ENCODE measurements at places on chromosomes 1 and 21.

DNA sequence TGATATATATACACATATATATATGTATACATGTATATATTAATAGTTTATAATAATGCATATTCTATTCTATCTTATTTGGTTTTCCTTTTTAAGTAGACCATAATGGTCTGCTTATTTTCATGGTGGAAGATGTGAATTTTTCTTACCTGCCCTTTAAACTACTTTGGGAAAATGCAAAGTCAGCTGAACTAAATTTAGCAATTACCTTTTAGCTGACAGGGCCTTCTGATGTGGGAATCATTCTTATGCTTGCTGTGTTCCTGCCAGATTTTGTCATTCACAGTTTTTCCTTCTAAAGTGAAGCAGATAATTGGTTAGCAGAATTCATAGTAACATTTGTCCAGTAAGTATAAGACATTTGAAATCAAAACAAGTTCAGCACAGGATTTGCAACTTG lies 63.2 kb upstream of the SAMSN1 start:
- no peak for DNase-seq

DNA sequence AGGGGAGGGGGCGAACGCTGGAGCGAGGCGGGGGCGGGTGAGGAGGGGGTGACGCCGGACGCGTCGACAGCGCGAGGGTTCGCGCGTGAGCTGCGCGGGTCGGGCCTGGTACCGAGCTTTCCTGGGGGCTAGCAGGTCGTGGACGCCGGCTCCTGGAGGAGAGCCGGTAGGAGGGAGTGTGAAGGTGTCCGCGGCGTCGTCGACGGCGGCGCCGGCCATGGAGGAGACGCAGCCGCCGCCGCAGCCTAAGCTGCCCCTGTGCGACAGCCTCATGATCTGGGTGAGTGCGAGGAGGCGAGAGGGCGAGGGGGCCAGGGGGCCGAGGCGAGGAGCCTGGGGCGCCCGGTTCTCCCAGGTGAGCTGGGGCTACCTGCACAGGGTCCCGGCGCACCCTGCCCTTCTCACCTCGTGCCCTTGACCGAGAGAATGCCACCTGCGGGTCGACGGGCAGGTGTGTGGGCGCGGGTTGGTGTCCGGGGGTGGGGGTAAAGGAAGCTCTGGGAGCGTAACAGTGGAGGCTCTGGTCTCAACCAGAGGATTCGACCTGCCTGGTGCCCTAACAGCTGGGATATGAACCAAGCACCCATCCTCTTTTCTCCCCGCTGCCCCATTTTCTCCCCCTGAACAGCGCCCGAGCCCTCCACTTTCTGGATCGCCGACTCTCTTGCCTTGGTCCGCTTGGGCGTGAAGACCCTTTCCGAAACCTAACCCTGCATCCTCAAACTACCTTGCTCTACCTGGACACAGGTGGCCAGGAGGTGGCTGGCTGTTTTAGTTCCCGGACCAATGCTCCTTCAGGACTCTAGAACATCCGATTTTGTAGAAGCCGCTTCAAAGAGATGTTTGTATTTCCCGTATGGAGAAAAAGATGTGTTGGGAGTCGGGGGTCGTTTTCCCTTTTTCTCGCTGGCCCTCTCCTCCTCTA lies at the start of gene HOOK1:
HOOK1 (plus strand) TSS at position 49 of the 925 bp plus-strand sequence; CDS start at position 218, 169 bp downstream.
- no peak for DNase-seq

DNA sequence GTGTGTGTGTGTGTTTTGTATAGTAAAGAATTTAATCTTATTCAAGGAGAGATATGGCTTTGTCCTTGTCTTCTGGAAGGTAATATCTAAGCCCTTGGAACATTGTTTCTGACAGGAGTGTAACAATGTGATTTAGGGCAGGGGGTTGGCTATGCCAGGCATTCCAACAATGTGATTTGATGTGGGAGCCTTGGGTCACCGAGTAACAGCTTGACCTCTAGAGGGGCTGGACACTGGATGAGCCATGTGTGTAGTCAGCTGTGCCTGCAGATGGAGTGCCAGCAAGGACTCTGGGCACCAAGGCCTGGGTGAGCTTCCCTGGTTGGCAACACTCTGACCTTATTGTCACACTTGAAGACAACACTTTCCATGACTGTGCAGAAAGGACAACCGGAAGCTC lies 336.1 kb upstream of the ZP4 start:
- no peak for DNase-seq

DNA sequence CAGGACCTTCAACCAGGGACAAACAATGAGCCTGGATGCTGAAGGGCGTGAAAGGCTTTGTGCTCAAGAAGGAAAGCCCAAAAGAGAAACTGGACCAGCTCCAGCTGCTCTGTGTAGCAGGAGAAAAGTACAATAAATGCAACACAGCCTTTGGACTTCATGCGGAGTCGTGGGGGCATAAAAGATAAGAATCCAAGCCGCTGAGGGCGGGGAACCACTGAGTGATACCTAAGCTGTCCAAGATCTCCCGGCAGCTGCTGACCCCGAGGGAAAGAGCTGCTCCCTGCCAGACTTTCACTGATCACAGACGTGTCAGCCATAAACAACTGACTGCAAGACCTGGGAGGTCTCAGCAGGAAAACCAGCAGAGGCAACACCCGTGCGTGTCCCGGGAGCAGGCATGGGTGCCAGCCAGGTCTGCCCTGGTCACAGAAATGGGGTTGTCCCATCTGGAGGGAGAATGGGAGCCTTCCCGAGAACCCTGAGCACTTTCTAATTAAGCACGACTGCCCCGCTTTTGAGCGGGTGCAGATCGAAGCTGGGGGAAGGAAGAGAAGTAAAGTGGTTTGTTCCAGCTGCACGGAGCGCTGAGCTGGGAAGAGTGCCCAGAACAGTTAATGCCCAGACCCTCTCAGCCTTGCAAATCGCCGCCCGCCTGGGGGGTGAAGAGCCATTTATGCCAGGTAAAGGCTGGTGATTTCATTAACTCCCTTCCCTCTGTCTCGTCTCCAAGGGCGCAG lies 68.3 kb upstream of the TARDBP start:
- DNase-seq = peak; percentile 68

GRCh38 chr1:17717594-17718535 lies 37.3 kb upstream of the ACTL8 start:
- DNase-seq = peak; percentile 91

DNA sequence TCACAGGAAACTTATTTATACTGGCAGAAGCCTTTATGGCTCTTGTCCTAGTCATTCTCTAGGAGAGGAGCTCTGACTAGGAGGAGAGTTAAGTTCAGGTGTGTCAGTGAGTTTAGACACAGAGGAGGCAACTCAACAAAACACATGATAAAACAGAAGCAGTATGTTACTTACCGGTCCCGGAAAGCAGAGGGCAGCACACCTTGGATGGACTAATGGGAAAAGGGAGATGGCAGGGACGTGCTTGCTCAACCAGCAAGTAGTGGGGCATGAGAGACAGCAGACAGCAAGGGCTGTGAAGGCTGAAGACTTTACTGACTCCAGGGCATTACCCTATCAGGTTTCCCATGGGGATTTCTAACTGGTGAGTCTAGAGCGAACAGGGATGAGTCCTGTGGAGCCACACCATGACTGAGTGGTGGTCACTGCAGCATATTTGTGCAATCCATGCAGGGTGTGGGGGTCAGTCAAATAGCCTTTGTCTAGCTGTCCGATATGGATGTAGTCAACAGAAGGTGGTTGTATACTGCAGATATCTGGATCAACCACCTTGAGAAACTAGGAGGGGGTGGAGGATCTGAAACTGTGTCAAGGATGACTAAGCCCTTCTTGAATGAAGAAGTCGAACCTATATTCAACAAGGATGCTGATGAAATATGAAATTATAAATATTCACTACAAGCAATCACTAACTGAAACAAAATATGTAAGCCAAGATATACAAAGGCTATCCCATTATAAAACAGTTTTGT lies 596.3 kb upstream of the CHRM3 start:
- DNase-seq = no peak

DNA sequence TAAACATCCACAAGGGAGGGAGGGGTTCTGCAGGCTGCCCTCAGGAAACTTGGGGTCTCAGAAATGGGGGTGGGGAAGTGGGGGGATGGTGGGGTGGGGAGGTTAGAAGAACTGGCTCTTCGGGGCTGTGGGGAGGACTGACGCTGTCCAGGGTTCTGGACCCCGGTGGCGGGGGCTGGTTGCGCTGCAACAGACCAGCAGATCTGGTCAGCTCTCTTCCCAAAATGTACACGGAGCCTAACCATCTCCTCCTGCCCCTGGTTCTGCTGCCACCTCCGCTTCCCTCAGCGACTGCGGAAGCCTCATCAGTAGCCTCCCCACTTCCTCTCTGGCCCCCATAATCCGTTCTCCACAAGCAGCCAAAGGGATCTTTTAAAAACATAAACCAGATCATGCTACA lies 29.3 kb upstream of the C1QA start:
- no peak for DNase-seq

DNA sequence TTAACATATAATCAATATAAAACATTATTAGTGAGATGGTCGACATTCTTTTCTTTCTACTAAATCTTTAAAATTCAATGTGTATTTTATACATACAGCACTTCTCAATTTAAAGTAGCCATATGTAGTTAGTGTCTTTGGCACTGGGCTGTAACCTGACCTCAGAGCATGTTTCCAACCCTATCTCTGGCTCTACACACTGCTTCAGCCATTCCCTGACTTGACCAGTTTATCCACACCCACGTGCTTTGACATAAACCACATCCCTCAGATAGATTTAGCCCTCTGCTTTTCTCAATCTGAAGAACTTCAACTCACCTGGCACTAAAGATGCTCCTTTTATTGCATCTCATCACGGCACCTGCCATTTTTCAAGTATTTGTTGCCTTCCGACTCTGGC lies 58.3 kb downstream of the RGS2 start:
- DNase-seq = no peak

DNA sequence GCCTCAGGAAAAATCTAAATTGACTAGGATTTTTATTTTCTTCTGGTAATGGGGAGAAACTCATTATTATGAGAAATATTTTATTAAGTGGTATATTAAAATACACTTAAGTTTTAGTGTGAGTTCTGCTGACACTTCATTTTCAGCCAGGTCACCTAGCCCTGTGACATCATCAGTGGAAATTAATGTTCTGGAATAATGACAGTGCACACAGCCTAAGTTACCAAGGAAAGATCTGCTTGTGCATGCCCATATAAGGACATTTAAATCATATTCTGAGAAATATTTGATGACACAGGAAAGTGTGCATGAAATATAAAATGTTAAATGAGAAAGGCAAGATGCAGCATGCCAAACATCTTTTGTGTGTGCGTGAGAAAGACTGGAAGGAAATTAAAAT lies 102.0 kb downstream of the KIF14 start:
- DNase-seq = no peak

- DNase-seq = peak; percentile 82
Measured at GRCh38 chr1:17919525-17920439, 164.6 kb downstream of the ACTL8 start.

DNA sequence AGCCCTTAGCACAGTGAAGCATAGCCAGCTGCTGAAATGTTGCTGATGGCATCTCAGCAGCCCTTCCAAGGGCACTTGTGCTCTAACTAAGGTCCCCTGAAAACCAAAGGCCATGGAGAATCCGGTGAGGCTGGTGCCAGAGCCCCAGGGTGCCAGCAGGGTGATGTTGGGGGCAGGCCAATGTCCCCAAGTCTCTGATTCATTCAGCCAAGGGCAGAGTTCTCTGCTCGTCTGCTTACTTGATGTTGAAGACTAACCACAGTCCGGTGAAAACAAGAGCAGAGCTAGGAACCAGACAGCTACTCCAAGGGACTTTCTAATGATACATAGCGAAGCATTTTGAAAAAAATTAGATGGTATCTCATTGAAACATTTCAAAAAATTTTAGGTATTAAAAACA lies 149.8 kb downstream of the ZZZ3 start:
- DNase-seq = no peak

DNA sequence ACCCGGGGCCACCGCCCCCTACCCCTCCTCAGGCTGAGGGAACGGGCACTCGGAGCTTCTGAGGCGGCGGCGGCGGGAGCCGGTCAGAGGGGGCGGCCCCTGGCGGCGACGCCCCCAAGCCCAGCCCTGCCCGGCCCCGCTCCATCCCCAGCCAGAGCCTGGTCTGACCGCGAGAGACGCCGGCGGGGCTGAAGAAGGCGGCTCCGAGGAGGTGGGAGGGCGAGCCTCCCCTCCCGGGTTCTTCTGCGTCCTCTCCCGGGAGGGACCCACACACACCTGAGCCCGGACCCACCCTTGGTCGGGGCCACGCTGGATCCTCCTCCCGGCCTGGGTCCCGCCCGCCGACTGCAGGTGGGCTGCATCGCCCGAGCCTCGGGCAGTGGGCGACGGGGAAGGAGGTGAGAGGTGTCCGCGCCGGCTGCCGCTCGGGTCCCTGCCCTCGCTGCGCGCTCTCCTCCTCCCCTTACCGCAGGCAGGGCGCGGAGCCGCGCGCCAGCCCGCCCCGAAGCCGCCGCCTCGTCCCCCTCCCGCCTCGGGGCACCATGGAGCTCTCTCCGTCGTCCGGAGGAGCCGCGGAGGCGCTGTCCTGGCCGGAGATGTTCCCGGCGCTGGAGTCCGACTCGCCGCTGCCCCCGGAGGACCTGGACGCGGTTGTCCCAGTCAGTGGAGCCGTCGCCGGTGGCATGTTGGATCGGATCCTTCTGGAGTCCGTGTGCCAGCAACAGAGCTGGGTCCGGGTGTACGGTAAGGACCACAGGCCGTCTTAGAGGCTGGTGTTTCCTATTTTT lies at the start of gene RASAL2:
RASAL2 (plus strand) TSS at position 154 of the 788 bp plus-strand sequence; CDS start at position 543, 389 bp downstream.
- DNase-seq = peak; percentile 85

DNA sequence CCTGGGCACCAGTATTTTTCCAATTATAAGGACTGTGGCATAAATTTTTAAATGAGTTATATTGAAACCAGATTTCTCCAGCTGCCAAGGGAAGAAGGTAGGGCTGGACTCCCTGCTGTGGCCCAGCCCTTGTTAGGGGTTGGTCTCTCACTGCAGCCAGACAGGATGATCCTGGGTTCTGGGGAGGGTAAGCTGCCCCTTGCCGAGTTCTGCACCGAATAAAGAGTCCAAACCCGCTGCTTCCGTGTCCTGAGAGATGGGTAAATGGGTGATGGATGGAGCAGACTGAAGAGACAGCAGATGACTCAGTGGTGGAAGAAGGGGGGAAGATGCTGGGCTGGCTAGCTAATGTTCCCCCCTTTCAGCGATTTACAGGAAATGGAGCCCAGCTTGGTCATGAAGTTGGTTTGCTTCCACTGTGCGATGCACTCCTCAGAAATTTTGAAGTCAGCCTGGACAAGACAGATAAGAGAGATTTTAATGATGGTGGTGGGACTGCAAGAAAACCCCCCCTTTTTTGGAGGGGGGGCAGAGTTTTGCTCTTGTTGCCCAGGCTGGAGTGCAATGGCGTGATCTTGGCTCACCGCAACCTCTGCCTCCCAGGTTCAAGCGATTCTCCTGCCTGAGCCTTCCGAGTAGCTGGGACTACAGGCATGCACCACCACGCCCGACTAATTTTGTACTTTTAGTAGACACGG lies 41.4 kb downstream of the YARS1 start:
- DNase-seq = no peak

DNA sequence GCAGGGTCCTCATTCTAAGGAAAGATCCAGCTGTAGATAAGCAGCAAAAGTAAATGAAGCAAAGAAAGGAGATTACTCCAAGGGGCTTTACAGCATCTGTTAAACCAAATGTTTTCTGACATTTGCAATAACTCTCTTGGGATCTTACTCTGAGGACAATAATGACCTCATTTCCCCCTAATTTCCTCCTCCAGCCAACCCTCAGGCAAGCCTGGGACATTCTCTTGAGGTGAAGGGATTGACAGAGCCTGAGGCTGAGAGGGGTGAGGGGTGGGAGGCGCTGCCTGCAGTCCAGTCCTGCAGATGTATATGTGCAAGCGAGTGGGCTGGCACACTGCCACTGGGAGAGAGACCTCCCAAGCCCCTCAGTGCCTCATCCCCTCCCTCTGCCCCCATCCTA lies 40.5 kb upstream of the NEK2 start:
- DNase-seq = no peak

- DNase-seq = no peak
Measured at GRCh38 chr1:184214128-184214527, 162.6 kb downstream of the TSEN15 start.
